NCI-H2029 (cell line): ENCODE measurements at places on chromosomes 1 and 21.

DNA sequence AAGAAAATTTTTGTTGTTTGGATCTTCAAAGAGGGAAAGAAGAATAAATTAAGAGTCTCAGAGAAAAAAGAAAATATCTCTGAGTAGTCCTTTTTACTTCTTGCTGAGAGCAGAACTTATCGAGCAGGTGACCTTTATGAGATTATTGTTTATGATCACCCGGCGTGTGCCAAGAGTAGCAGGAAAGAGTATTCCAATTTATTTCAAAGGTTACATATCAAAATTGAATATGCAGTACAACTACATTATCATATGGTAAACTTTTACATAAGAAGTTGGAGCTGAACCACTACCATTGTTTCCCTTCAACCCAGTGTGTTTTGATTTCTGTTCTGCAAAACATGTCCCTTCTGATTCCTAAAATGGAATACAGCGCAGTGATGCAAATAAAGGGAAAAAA is 204.3 kb upstream of the SNX7 start:
- no peak for DNase-seq

DNA sequence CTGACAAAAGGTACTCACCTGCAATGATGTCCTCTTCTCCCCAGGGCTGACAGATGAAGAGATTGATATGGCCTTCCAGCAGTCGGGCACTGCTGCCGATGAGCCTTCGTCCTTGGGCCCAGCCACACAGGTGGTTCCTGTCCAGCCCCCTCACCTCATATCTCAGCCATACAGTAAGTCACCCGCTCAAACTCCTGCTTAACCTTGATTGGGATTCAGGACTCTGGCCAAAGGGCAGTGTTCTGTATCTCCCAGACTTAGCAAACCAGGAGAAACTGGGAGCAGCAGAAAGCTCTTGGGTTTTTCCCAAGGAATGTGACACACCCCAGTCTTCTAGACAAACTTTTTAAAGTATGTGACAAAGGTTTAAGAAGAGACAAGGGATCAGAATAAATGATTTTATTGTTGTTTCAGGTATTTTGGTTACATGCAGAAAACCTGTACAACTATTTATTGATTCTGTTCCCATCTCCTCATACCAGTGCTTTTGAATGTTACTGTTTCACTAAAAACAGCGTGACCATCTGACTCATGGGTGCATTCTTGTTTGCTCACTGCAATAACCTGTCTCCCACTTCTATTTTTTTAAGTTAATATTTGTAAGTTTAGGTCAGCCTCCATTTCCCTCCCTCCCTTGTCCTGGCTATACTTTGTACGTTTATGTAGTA is 124.6 kb downstream of the PEX14 start:
- no peak for DNase-seq

DNA sequence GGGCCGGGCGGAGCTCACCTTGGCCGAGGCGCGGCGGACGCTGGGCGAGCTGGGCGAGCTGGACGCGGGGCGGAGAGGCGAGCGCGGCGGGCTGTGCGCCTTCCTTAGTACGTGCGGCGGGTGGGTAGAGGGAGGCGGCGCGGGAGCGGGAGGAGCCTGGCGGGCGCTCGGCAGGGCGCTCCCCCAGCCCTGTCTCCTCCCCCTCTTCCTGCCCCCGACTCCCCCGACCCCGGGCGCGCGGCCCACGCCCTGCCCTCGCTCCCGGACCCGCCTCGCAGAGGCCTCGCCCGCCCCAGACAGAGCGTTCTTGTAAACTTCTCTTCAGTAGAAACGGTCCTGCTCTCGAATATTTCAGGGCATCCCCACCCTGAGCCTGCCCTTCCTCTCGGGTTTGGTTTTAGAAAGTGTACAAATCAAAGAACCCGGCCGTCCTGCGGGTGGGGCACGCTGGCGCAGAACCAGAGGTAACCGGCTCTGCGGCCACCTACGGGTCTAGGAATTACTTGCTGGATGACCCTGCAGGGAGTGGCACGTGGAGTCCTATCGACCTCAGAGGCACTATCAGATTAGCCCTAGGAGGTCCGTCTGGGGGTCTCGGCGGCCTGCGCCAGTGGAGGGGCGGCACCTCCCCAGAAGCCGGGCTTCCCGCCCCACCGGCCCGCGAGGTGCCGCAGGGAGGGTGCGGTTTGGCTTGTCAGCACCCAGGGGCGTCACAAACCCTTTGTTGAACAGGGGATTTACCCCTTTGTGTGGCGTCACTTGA is at the start of gene S100A10:
Gene S100A10, minus strand, starts transcription at position 126 of the 763 bp plus-strand sequence. CDS start 7,629 bp downstream, outside the sequence.
- no peak for DNase-seq

GRCh38 chr1:207495801-207496792 is at the start of gene CR1:
Gene CR1 (plus strand): TSS chr1:207496157. CDS start chr1:207496268, 111 bp downstream.
- DNase-seq = no peak

GRCh38 chr21:41510500-41510899 is 2.5 kb upstream of the TMPRSS2 start:
- DNase-seq = no peak

- DNase-seq = no peak
These were observed 167.1 kb downstream of the ATP6V1G3 start for GRCh38 chr1:198373376-198373775.

DNA sequence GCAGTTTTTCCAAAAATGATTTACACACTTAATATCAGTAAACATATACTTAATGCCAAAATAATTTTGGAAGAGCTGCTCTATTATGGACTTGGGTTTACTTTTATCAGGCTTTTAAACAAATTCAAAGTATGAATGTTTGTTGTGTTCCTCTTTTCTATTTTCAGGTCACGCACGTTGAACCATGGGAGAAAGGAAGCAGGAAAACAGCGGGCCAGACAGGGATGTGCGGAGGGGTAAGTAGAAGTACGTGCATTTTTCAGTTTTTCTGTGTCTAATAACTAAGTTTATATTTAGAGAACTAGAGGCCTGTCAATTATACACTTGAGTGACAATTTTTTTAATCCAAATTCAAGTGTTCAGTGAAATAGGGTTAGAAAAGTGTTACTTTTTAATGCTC is 3.4 kb downstream of the PRPF38B start:
- no peak for DNase-seq

- DNase-seq = no peak
These were observed 71.7 kb downstream of the PIK3CD start for GRCh38 chr1:9723068-9723805.

- no peak for DNase-seq
These were observed 14.7 kb upstream of the MT1HL1 start for GRCh38 chr1:237018896-237019295.

- DNase-seq = no peak
These were observed 9.2 kb downstream of the CGN start for GRCh38 chr1:151520359-151520758.

- DNase-seq = peak; percentile 84
These were observed at the start of gene USP21 for GRCh38 chr1:161159087-161159912. Gene USP21 (plus strand): TSS chr1:161159500. CDS start chr1:161160641, 1,141 bp downstream.

GRCh38 chr1:109386054-109386717 is 11.5 kb downstream of the SORT1 start:
- DNase-seq = no peak

GRCh38 chr1:35439626-35440025 is 117.6 kb downstream of the KIAA0319L start:
- no peak for DNase-seq

- peak; percentile 61 for DNase-seq
These were observed 70.8 kb upstream of the RHOU start for GRCh38 chr1:228664399-228664914.

- DNase-seq = no peak
These were observed 30.2 kb upstream of the ATP5PO start for GRCh38 chr21:33945652-33946270.

DNA sequence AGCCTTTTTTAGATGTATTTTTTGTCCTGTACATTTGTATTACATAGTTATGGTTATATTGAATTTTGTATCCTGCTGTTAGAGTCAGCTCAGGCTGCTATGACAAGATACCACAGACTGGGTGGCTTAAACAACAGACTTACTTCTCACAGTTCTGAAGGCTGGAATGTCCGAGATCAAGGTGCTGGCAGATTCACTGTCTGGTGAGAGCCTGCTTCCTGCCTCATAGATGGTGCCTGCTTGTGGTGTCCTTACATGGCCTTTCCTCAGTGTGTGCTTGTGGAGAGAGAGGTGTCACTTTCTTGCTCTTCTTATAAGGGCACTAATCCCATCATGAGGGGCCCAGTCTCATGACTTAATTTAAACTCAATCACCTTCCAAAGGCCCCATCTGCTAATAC is 23.1 kb upstream of the MYSM1 start:
- no peak for DNase-seq

GRCh38 chr1:114490274-114490693 is 20.7 kb downstream of the TRIM33 start:
- no peak for DNase-seq

DNA sequence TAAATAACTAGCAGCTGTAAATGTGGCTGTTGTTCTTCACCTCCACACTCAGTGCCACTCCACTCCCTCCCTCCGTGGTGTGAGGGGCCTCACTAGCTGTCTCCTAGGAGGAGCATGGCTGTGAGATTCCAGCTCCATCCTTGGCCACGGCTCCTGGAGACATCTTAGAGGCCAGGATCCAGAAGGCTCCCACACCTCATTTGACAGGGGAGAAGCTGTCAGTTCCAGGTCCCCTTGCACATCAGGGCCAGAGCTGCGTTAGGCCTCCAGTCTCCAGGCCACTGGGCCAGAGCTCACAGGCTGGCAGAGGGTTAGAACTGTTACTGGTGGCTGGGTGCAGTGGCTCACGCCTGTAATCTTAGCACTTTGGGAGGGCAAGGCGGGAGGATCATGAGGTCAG is 15.0 kb downstream of the PCSK9 start:
- no peak for DNase-seq

DNA sequence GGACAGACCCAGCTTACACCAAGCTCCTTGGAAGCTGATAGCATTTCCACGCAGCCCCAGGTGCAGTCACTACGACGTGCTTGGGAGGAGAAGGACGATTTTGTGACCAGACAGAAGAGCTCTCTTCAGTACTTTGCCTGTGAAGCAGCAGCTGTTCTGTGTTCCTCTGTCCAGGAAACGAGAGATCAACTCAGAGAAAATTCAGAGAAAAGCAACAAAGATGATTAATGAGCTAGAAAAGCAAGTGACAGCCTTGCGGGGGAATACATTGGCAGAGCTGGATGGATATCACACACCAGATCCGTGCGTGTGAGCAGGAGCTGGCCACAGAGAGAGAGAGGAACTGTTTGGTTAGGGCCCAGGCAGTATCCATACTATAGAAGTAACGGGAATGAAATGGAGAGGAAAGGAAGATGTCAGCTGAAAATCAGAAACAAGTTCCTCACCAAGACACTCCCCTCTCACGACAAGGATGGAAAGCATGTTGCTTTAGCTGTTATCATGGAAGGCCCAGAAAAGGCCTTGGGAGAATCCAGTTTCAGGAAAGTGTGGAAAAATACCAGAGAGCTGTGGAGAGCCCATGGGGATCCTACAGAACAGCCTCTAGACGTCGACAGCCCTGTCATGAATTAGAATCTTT is 106.2 kb downstream of the TOMM20 start:
- DNase-seq = no peak

- no peak for DNase-seq
These were observed 12.6 kb downstream of the NHLH2 start for GRCh38 chr1:115828101-115829022.

DNA sequence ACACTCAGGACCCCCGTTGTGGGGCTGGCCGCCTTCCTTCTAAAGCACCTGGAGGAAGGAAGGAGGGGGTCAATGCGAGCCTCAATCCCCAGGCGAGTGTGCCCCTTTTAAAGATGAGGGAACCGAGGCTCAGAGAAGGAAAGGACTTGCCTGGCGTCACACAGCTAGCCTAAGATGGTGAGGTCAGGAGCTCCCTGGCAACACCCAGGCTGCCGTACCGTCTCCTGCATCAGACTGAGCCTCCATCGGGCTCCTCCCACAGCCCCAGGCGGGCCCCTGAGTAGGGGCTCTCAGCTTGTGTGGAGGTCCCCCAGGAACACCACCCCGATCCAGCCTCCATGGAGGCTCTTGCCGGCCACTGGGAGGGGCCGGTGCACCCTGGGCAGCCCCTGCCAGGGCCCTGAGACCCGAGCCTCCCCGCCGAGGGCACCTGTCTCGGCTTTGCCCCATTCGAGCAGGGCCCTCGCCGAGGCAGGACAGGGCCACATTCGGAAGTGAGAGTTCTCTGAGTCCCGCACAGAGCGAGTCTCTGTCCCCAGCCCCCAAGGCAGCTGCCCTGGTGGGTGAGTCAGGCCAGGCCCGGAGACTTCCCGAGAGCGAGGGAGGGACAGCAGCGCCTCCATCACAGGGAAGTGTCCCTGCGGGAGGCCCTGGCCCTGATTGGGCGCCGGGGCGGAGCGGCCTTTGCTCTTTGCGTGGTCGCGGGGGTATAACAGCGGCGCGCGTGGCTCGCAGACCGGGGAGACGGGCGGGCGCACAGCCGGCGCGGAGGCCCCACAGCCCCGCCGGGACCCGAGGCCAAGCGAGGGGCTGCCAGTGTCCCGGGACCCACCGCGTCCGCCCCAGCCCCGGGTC is at the start of gene AIRE:
Gene AIRE, plus strand, starts transcription at position 739 of the 855 bp plus-strand sequence. CDS start 131 bp downstream, outside the sequence.
- no peak for DNase-seq

GRCh38 chr1:244833734-244834542 is 1.5 kb upstream of the COX20 start:
- peak; percentile 78 for DNase-seq

DNA sequence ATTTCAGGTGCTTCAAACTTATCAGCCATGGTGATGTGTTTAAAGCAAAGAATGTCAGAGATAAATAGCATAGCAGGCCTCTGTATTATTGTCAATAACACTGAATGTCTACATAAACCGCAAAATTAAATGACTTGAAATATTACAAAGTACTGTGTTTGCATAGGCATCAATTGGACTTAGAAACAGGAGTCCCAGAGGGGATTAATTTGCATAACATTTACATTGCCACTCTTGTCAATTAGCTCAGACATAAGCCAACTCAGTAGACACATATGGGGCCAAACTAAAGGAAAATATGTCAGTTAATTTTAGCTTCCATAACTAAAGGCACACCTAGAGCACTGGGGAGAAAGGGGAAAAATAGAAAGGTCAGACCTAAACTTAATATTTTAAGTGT is 814.5 kb upstream of the NEGR1 start:
- DNase-seq = no peak

DNA sequence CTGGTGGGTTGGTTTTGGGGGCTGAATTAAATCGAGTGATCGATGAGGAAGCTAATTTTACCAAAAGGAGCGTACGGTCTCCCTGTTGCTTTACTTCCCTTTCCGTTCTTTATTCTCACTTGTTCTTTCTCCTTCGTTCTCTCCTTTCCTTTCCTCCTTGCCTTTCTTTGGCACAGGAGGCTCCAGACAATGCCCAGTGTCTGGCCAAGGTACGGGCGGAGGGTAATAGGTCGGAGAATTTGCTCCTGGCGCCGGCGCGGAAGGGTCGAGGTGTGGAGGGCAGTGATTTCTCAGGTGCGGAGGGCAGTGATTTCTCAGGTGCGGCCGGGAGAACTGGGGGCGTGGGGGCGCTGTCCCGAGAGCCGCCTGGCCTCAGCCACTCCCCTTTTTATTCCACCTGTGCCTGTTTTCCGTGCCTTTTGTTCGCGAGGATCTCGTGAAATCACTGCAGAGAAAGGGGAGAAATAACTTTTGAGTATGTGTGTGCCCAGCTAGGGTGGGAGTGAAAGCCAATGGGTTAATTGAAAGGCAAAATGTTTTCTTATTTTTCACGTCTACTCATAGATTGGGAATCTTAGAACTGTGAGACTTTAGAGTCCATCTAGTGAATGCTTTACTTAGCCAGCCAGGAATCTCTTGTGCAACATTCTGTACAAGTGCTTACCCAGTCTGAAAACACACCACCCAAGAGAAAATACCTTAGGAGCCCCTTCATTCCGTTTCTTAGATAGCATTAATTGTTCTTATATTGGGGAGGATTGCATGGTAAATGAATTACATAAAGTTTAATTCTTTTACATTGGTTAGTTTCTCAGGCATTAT is 1.3 kb downstream of the FNBP1L start:
- DNase-seq = peak; percentile 31
